Activated naive CD8-positive, alpha-beta T cell treated with anti-CD3 and anti-CD28 coated beads, Interleukin-2, amount 10 ng/mL, durations not matched to agents 7 days and 5 days (primary cell): ENCODE measurements at places on chromosomes 5 and 9. TPM values are rescaled to one million over a fixed set of nuclear protein-coding genes. Genes with fewer than 3 reads are reported as not detected.

The SLC25A46 gene
- total RNA-seq: 45.6 TPM

The CD180 gene
- total RNA-seq: 0.69 TPM

GRCh38 chr5:172482156-172483020 is 28.1 kb upstream of the SH3PXD2B start:
- no peak overlapping the region for H3K4me3 ChIP-seq
- no peak overlapping the region for H3K27ac ChIP-seq
- H3K4me1 ChIP-seq: peaks cover 2% of the 10 kb centered on the region
- no peaks in the 10 kb centered on the region for H3K36me3 ChIP-seq
- no peak for DNase-seq

DNA sequence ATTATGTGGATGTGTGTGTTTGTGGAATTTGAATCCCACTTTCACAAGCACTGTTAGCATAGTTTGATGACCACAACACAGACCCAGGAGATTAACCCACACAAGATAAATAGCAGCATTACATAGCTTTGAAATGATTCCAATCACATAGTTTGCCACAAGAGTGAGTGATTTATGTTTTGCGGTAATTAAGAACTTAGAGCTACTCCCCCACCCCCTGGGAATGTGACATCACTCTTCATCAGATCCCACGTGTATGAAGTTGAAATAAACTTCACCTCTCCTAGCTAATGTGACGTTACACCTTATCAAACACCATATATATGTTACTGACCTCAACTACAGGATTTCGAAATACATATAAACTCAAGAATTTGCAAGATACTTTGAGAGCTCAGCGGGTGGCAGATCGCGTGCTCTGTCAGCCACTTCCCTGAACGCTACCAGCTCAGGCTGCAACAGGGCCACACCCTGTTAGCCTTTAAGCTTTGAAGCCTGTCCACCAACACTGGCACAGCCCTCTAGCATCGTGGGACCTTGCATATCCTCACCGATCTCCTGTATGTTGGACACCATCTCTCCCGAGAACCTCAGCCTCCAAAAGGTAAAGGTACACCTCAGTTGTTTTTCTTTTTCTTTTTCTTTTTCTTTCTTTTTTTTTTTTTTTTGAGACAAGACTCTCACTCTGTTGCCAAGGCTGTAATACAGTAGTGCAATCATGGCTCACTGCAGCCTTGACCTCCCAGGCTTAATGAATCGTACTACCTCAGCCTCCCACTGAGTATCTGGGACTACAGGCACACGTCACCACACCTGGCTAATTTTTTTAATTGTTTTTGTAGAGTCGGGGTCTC is 1.7 kb upstream of the AGTPBP1 start:
- H3K36me3 ChIP-seq: no peaks in the 10 kb centered on the region
- peaks cover 25% of the 10 kb centered on the region for H3K4me1 ChIP-seq
- peaks cover 2% of the 10 kb centered on the region for H3K27me3 ChIP-seq
- H3K27ac ChIP-seq: peak overlapping the region; percentile 88
- H3K4me3 ChIP-seq: peak overlapping the region; percentile 70

GRCh38 chr9:89234205-89235067 is 55.8 kb upstream of the SHC3 start:
- peak; percentile 54 for DNase-seq
- peaks cover 11% of the 10 kb centered on the region for H3K4me1 ChIP-seq
- H3K4me3 ChIP-seq: peak overlapping the region; percentile 0
- no peaks in the 10 kb centered on the region for H3K36me3 ChIP-seq

DNA sequence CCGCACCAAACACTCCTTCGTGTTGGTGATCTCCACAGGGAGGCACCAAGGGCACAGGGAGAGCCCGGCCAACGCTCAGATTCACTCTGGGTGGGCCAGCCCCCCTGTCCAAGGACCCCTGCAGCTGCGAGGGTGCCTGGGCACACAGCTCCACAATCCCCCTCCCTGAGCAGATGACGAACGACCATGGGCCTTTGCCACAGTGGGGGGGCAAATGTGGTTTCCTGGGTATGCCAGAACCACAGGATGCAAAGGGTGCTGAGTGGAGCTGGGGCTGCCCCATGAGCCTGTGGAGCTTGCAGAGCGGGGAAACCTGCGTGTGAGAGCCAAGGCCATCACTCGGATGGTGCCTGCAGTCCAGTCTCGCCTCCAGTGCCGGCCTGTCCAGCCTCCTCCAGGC is 31.0 kb downstream of the LPCAT1 start:
- peak; percentile 53 for DNase-seq
- H3K27ac ChIP-seq: no peak overlapping the region
- peak overlapping the region; percentile 10 for H3K4me3 ChIP-seq
- peaks cover 50% of the 10 kb centered on the region for H3K4me1 ChIP-seq
- no peaks in the 10 kb centered on the region for H3K27me3 ChIP-seq
- peaks cover 26% of the 10 kb centered on the region for H3K36me3 ChIP-seq

DNA sequence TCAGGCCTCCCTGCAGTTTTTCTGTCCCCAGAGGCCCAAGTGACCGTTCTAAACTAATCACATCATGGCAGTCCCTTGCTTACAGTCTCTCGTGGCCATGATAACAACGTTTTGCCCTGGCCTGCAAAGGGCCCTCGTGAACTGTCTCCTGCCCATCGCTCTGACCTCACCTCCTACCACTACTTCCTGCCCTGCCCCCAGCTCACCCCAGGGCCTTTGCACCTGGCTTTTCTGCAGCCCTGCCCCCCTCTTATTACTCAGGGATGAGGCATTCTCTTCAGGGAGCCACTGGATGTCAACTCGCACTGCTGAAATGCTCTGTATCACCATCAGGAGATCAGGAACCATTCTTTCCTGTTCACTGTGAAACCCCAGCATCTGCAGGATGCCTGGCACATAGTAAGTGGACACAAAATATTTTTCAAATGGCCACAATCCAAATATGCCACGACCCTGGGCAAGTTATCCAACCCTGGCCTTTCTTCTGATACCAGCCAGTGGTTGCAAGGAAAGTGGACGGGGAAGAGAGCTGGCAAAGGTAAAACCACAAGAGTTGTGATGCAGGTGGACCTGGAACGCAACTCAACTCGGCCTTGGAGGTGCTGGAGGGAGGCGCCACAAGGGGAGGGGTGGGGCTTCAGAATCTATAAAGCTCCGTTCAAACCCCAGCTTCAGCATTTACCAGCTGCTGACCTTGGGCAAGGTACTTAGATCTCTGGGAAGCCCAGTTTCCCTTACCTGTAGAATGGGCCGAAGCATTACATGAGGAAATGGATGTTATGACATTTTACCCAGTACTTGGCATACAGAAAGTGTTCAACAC is 1.7 kb downstream of the SNCB start:
- H3K36me3 ChIP-seq: no peaks in the 10 kb centered on the region
- DNase-seq: no peak
- H3K27me3 ChIP-seq: peaks cover 71% of the 10 kb centered on the region
- H3K4me3 ChIP-seq: no peak overlapping the region
- no peak overlapping the region for H3K27ac ChIP-seq

DNA sequence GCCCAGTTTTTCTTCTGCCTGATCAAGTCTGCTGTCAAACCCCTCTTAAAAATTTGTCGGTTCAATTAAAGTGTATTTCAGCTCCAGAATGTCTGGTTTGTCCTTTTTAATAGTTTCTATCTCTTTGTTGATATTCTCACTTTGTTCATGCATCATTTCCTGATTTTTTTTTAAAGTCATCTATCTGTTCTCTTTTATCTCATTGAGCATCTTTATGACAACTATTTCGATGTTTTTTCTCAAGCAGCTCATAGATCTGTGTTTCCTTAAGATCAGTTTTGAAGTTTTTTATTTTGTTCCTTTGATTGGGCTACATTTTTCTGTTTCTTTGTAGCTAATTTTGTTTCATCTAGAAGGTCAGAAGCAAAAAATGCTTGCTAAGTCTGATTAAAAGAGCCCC is 53.7 kb downstream of the FGD3 start:
- DNase-seq: no peak
- H3K27ac ChIP-seq: peak overlapping the region; percentile 77
- peak overlapping the region; percentile 51 for H3K4me3 ChIP-seq
- H3K27me3 ChIP-seq: no peaks in the 10 kb centered on the region
- peaks cover 69% of the 10 kb centered on the region for H3K36me3 ChIP-seq

DNA sequence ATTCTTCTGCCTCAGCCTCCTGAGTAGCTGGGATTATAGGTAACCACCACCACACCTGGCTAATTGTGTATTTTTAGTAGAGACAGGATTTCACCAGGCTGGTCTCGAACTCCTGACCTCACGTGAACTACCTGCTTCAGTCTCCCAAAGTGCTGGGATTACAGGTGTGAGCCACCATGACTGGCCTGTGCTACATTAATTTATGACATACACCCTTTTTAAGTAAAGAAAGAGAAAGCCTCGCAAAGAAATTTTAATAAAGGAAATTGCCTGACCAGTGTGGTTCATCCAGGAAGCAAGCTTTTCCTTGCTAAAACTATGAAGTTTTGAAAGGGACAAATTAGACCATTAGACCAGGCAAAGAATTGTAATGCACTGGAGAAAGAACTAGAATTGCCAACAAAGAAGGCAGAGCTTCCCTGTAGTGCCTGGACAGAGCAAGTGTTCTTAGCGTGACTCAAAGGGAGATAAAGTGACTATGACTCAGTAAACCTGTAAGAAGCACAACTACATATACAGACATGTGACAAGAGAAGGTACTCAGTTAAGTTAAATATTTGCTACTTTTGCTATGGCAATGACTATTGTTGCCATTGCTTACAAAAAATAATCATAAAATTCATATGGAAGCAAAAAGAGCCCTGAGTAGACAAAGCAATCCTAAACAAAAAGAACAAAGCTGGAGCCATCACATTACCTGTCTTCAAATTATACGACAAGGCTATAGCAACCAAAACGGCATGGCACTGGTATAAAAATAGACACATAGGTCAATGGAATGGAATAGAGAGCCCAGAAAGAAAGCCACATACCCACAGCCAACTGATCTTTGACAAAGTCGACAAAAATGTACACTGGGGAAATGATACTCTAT is 54.6 kb downstream of the FYB1 start:
- H3K4me3 ChIP-seq: peak overlapping the region; percentile 74
- H3K27me3 ChIP-seq: no peaks in the 10 kb centered on the region
- H3K4me1 ChIP-seq: peaks cover 63% of the 10 kb centered on the region
- DNase-seq: no peak
